ENCODE measurements at places on chromosomes 11 and 22.
A peak's percentile ranks its signal among the peaks of the same experiment; 100 is the strongest.

DNA sequence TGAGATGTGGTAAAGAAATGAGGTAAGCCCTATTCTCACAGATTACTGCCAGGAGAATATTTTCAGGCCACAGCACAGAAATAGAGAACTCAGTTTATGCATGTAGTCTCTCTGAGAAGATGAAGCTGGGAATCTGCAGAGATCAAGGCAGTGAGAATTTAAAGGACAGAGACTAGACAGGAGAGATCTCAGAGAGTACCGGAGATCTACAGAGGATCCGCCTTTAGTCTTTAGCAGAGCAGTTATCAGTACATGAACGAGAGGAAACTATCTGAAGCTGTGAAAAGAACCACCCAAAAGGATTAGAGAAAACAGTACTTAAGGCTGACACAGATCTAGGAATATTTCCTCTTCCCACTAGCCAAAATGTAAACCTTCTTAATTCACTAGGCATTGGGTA, 101.5 kb downstream of the DLG2 start:
- DNase-seq = no peak

DNA sequence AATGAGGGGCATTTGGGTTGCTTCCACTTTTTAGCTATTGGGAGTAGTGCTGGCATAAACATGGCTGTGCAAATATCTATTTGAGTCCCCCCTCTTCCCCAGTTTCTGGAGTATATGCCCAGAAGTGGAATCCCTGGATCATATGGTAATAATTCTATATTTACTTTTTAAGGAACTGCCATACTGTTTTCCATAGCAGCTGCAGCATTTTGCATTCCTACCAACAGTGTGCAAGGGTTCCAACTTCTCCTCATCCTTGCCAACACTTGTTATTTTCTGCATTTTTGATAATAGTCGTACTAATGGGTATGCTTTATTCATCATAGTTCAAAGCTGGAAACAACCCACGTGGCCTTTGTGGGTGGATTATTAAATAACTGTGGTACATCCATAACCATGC, 883.5 kb downstream of the TBC1D22A start:
- DNase-seq = no peak

GRCh38 chr22:46508491-46508999, 28.9 kb downstream of the CELSR1 start:
- no peak for DNase-seq

GRCh38 chr11:121347813-121348212, 55.2 kb downstream of the SC5D start:
- DNase-seq = no peak

DNA sequence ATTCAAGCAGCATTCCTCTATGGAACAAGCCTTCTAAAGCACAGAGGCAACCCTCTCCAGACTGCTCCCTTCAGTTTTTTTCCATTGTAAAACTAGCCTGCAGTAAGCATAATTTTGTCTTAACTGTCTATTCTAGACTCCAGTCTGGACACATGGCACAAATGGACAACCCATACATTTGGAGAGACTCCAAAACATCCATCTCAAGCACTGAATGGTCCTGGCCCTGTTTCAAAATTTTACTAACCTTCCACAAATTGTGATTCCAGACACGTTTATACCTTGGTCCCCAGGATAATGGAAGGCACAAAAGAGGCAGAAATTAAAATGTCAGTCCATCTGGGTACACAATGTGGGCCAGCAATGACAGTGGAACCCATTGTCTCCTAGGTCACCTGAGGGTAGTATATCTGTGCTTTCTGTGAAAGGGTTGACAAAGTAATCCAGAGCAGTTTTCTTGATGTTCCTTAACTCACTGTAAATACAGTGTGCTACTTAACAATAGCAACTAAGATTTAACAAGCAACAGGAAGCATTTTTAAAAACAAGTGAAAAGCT, 16.2 kb upstream of the SESN3 start:
- no peak for DNase-seq

GRCh38 chr11:72354356-72355115, 79.8 kb downstream of the CLPB start:
- no peak for DNase-seq

- DNase-seq = peak; percentile 74
Measured at GRCh38 chr11:6353367-6353987, 33.2 kb upstream of the CAVIN3 start.

DNA sequence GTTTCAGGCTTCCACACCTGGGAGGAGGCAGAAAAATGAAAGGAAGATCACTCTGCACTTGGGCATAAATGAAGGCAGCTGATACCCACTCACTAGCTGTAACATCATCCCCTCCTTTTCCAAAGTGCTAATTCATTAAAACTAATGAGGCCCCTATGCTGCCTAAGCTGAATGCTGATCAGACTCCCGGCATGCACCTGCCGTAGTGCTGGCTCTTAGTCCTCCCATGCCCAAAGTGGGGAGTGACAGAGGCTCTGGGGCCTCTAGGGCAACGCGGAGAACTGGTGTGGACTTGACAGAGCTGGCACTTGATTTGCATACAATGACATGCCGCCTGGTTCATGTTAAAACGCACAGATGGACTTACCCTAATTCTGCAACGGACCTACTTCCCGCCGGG, 96.5 kb upstream of the NCAM1 start:
- no peak for DNase-seq
